ENCODE measurements at places on chromosomes 1 and 21.

DNA sequence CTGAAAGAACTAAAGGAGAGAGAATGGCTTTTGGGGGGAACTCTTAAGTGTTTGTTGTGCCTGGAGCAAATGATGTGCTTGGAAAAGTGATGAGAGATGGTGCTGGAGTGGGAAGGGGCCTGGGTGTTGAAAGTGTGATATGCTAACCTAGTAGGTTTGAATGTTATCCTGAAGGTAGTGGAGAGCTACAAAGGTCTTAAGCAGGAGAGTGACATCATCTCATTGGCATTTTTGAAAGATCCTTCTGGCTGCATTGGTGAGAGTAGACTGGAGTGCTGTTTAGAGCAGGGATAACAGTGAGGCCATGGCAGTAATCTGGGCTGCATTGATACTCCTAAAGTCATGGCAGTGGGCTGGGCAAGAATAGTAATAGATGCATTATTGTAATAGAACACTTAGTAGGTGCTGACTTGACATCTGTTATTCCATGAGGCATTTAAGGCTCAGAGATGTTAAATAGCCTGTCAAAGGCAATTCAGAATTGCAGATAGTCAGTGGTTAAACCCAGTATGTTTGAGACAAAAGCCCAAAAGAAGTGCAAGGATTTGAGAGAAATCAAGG lies 44.5 kb downstream of the MDM4 start:
- no peak for DNase-seq

DNA sequence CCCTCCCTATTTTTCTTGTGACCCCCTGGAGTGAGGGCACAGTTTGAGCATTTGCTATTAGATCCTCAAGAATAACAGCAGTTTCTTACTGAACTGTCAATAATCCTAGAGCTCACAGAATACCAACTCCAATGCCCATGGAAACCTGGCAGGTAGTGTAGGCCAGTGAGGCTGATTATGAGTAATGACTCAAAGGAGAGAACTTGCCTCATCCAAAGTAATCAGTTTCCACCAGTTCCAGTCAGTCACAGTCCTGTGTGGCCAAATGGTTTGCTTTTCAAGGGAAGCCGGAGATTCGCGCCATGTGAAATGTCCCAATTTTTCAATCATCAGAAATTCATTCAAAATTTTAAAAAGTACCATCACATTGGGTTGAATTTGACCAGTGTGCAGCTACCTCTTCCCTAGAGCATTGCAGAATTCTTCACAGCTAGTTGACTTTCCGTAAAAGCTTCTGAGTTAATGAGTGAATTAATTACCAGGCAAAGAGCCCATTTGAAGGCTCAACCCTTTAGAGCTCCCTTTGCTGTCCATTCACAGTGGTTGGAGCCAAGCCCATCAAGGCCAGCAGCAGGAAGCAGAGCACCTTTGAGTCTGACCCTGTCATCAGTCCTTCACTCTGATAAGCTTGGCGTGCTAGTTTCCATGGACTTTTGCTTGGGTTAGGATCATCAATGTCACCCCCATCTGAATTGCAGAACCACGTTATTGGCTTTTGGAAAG lies 170.3 kb downstream of the KAZN start:
- no peak for DNase-seq

DNA sequence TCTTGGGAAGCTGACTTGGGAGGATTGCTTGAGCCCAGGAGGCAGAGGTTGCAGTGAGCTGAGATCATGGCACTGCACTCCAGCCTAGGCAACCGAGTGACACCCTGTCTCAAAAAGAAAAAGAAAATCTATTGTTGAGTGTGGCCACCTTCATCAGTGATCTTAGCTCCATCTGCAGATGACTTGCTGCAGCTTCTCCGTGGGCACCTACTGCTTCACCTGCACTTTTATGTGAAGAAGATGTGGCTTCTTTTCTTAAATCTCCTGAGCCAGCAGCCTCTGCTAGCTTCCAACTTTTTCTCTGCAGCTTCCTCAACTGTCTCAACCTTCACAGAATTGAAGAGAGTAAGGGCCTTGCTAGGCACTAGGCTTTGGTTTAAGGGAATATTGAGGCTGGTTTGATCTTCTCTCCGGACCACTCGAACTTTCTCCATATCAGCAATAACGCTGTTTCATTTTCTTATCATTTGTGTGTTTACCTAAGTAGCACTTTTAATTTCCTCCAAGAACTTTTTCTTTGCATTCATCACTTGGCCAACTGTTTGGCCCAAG lies 28.0 kb downstream of the AGPAT3 start:
- DNase-seq = no peak

DNA sequence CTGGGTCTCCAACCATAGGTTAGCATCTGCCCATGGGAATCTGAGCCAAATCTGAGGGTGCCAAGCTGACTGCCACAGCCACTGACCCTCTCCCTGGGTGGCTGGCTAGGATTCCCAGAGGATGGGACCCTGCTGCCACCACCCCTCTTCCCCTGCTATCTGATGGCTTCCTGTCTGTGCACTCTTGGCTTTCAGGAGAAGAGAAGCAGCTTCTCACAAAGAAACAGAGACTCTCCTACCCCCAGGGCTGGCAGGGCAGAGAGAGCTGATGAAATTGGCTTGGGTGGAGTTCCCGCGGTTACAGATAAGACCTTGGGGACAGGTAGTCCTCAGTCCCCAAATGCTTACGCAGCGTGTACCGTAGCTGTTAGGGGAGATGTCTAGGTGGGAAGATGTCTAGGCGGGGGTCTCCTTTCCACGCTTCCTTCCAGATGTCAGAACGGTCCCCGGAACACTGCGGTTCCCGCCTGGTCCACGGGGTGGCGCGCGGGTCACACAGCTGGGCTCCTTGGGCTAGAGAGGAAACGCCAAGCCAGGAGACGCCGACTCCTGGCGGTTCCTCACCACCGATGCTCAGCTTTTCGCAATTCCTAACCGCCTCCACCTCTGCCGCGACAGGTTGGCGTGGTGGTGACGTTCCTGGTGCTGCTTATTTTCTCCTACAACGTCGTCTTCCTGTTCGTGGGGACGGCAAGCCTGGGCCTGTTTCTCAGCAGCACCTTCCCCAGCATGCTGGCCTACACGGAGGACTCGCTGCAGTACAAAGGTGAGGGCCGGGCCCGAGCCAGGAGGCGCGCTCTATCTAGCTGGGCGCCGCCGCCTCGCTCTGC lies 40.1 kb downstream of the ELK4 start:
- DNase-seq = peak; percentile 78

DNA sequence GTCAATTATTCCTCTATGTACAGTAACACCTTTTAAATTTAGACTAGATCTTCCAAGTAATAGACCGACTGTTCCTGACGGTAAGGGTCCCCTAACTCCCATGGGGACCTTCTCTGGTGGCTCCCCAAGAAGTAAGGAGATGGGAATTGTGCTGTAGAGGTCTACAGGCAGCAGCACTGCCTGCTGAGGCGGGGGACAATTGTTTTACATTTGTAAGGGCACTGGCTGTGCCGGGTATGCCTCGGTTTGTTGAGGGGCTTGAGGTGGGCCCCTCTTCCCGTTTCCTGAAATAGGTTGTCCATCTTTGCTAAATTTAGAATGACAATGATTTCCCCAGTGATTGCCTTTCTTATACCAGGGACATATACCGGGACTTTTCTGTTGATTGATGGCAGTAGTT lies 13.1 kb upstream of the L1TD1 start:
- DNase-seq = no peak

DNA sequence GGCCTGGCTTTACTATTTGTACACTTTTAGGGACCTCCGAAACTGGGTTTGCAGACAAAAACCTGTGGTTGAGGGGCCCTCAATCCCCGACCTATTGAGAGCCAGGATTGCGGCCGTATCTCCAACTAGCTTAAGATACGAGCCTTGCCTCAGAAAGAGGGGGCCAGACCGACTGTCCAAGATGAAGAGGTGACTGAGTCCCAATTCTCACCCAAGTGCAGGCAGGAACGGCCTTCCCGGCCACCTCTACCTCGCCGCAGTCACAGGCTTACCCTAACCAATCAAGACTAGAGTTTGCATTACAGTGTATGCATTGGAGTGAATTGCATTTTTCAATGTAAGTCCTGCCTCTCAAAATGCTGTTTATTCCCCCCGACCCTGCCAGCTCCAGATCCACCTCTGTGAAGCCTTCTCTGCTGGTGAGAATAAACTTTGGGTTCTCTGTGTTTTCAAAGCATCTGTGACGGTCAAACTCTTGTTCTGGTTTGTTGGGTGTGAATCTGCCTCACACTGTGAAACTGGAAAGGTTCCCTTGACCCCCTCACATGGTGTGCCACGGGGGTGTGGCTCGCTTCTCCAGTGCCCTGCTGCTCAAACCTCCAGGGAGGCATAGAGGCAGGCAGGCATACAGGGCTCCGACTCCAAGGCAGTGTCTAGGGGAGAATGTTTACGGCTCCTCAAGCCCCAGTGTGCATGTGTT lies 62.2 kb upstream of the WLS start:
- no peak for DNase-seq

DNA sequence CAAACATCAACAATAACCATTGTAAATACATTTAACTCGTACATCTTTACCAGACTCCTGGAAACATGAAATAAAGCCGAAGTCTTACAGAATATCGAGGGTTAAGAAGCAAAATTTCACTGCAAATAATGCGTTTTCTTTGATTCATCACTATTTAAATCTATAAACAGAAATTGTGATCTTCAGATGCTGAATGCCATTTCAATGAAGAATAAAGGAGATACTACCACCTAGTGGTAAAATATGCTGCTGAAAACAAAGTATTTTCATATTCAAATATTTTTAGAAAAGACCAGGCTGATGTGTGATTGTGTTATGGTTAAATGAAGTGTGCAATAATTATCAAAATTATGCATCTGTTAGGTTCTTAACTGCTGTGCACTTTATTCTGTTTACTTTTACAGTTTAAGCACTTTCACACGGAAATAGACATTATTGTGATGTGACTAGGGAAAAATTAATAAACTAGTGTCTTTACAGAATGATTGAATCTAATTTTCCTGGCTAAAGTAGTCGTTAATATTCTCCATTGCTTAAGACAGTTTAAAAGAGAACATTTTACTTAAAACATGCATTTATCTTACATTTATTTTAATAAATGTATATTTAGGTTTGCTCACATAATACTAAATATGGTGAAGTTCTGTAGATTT lies 1093.1 kb downstream of the MRPL39 start:
- no peak for DNase-seq

DNA sequence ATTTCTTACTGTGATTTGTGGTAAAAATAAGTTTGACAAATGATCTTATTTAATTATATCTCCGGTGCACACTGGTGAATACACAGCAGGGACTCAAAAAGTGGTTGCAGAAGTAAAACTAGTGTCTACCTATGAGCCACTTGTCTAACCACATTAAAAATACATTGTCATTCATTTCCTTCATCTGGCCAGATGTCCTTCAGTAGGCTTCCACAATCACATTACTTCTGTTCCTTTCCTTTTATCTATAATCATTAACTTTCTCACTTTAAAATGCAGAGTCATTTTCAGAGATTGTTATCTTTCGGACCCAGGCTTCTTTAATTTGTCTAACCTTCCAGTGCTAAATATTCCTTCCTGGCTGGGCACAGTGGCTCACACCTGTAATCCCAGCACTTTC lies 3.0 kb downstream of the RBBP5 start:
- no peak for DNase-seq

DNA sequence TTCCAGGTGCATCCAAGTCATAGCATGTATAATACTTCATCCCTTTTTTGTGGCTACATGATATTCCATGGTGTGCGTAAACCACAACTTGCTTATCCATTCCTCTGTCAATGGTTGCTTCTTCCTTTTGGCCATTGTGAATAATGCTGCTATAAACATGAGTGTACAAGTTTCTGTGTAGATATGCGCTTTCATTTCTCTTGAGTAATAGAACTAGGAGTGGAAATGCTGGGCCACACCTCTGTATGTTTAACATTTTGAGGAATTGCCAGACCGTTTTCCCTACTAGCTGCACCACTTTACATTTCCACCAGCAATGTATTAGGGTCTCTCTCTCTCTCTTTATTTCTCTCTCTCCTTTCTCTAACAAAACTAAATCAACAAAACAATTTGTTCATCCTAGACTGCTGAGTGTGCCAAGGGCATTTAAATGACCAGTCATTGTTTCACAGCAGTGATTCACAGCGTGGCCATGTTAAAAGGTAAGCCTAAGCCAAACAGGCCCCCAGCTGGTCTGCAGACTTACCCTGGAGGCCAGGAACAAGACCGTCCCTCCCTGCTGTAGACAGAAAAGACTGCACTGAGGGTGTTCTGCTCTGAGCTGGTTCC lies 53.2 kb upstream of the LYST start:
- DNase-seq = no peak

DNA sequence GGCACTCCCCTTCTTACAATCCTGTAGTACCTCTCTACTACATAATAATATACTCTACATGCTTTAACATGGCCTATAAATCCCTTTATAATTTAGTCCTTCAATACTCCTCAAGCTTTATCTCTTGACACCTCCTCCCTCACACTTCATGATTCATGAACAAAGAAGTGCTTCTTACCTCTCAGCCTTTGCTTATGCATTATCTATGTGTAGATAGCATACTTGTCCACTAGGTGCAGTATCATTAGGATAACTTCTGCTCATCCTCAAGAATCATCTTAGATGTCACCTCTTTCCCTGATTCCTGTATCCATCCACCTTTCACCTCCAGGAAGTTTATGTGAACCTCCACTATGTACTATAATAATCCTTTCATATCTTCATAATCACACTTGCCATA lies 74.4 kb downstream of the COL24A1 start:
- no peak for DNase-seq

DNA sequence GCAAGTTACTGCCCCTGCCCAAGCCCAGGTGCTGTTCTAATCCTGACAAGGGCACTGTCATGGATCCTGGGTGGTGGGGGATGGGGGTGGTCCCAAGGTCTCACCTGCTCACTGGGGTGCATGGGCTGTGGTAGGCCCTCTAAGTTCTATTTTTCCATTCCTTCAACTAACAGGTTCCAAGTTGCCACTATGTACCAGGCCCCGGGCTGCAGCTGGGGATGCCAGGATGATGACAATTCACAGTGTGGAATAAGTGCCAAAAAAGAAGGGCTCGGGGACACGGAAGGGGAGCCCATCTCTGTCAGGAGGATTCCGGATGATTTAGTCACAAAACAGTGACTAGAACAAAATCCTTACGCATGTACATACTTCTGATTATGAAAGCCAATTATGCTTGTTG lies 76.0 kb downstream of the STUM start:
- no peak for DNase-seq

- no peak for DNase-seq
Observed at GRCh38 chr1:149936992-149937705, 470 bp upstream of the MTMR11 start.

- DNase-seq = peak; percentile 52
Observed at GRCh38 chr21:45923146-45923545, 58.4 kb upstream of the COL6A1 start.

GRCh38 chr1:34500451-34500850 lies 254.4 kb upstream of the GJB5 start:
- no peak for DNase-seq

DNA sequence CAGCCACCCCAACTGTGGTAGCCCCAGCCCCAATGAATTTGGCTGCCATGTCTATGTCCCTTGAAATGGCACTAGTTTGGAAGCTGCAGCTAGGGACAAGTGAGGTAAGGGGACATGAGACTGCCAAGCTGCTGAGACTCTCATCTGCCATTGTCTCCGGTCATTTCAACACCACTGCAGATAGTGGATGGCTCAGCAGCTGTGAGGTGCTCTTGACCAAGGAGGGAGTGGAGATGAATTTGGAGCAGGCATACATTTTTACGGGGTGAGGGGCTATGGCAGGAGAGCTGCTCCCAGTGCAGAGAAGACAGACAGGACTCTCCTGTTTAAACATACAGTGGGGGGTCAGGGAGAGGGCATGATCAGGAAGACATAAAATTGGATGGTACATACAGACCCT lies 315.5 kb upstream of the CAMK1G start:
- no peak for DNase-seq

- DNase-seq = no peak
Observed at GRCh38 chr1:27318596-27318995, 3.4 kb upstream of the TMEM222 start.
